ENCODE measurements at places on chromosomes 13 and 19.

DNA sequence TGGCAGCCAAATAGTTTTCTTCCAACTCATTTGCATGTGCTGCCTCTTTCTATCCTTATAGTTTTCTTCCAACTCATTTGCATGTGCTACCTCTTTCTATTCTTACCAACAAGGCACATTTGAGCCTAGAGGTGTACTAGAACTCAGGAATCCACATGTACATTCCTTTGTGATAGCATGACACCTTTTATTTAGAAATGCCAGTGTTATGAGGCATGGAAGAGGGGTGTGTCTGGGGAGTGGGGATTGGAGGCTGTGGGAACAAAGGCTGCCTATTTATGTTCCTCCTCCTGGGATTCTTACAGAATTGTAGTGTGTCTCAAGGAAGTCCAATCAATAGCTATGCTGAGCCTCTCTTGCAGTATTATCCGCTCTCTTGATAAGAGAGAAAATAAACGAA, 966.7 kb downstream of the PCDH17 start:
- no peak for DNase-seq

- no peak for DNase-seq
Observed at GRCh38 chr19:30757837-30758617, 385.8 kb downstream of the ZNF536 start.

- DNase-seq, result no peak
Observed at GRCh38 chr13:48563626-48564025, 30.7 kb upstream of the RCBTB2 start.

DNA sequence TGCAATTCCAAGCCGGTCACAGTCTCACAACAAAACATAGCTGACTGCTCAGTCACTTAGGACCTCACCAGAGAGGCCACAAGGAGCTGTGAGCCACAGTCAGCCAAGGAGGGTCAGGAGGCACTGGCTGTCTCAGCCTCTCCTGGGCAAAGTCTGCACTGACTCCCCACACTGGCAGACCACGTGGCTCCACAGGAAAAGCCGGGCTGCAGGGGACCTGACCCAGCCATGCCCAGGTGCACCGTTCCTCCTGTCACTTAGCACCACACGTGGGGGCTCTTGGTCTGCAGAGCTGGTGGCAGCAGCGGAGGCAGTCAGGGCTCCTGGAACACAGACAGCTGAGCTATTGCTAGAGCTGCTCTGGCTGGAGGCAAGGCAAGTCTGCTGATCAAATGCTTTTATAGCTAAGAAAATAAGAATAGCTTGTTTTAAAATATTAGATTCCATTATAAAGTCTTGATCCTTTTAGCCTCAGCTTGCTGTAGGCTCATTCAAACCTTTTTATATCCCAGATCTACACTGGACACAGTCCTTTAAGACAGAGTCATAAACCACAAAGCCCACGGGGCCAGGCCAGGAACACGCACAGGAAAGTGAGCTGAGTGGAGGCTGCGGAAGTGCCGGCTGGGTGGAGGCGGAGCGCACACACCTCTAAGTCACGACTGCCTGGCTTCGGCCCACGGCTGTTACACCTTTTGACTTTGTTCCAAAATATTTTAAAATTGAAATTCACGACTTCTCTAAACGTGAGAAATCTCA, 744.1 kb downstream of the UQCRFS1 start:
- DNase-seq, result peak; percentile 3

GRCh38 chr13:110412132-110412914, 105.2 kb downstream of the COL4A2 start:
- peak; percentile 45 for DNase-seq

DNA sequence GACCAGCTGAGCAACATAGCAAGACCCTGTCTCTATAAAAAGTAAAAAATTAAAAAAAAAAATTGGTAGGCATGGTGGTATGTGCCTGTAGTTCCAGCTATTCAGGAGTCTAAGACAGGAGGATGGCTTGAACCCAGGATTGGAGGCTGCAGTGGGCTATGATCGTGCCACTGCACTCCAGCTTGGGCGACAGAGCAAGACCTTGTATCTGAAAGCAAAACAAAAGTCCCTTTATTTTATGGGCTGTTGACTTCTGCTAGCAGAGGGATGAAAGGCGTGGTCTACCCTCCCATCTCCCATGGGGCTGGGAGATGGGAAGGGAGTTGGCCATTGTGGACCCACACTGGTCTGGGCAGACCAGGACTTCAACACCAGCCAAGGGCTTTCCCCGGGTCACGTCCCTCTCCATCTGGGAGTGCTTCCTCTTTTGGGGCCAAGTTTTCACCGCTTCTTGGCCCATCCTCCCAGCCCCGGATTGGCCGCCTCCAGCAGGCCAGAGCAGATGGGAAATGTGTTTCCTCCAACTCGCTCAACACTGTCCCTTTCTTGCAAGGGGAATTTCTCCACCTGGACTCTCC, 2.2 kb upstream of the TNFSF9 start:
- no peak for DNase-seq

DNA sequence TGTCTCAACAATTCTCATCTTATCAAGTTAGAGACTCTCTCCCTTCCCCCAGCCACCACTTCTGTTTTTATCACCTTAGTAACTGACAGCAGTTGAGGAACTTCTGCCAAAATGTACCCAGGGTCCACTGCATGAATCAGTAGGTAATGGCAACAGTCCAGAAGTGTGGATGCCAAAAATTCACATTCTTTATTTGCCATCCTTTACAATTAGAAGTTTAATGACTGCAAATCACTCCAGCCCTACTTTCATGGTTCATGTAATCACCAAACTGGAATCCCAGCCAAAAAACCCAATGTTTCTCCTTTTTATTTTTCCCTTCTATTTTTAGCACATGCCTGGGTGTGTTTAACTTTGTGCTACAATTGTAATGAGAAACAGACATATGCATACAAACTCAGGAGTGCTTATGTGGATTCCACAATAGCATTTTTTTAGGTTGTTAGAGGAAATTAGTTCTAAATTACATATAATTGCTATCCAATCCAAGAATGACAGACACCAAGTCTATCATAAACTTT, 243.5 kb downstream of the RGCC start:
- DNase-seq, result no peak

GRCh38 chr19:47580397-47580796, 7.4 kb upstream of the ZNF541 start:
- no peak for DNase-seq

- no peak for DNase-seq
Observed at GRCh38 chr13:24650161-24650560, 30.0 kb upstream of the ATP12A start.

Measured in activated CD4-positive, alpha-beta T cell treated with anti-CD3 and anti-CD28 coated beads for 4 hours (primary cell).